ENCODE measurements at places on chromosomes 6 and 20.

- DNase-seq = peak; percentile 81
Measured at GRCh38 chr6:113352029-113352801, 504.9 kb upstream of the MARCKS start.

DNA sequence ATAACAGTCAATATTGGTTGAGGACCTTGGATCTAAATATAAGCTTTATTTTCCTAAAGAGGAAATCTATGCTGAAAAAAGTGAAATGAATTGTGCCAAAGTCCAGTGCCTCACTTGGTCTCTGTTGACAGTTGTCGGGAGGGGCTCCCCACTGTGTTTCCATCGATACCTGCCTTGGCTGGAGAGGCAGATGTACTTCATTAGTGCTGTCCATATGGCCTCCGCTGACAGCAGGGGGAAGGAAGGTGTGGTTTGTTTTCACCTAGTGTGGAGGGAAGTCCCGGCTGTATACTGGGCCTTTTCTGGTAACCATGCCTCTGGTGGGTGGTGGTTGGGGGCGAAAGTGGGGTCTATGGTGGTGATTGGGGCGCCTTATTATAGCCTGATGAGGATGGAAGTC is 42.7 kb downstream of the CD2AP start:
- DNase-seq = no peak

DNA sequence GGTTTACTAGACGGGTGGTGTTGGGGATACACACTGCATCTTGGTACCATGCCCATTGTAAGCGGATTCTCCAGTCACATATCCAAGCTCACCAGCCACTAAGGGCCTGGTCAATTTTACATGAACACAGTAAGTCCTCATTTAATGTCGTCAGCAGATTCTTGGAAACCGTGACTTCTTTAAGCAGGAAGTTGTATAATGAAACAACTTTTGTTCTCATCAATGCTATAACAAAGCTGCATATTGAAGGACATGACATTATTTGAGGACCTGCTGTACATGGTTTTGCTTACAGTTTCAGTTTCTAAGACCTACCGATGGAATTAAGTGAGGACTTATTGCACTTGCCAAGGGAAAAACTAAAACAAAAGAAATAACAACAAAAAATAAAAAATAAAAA is 295.6 kb downstream of the SYNE1 start:
- no peak for DNase-seq

DNA sequence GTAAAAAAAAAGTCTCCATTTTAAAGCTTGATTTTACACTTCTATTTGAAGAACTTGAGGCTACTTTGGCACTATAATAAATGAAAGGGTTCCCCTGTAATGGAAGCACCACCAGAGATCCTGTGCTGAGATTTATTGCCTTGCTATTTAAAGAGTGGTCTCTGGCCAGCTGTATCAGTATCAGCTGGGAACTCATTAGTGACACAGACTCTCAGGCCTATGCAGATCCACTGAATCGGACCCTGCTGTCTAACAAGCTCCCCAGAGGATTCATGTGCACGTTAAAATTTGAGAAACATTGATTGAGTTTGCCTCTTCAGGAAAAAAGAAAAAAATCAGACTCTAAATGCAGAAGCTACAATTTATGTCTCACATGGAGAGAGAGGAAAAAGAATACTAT is 299.9 kb upstream of the BMP2 start:
- DNase-seq = no peak

Data from kidney tubule cell (primary cell).